GM03348 (cell line): ENCODE measurements at places on chromosomes 4 and X.

DNA sequence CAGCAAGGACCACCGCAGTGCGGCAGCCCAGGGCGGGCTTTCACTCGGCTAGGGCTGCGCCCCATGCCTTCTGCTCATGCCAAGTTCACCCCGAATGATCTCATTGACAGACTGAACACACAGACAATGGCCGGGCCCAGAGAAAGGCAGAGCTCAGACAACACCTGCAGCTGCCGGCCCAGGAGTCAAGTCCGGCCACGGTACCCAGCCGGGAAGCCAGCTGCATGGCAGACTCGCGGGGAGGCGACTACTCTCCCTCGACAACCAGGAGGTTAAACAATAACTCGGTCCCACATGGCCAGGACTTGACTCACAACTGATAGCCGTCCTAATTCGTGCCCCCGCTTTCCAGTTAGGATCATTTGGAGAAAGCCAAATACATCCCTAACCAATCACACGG lies 50.4 kb downstream of the ABLIM2 start:
- DNase-seq = no peak

DNA sequence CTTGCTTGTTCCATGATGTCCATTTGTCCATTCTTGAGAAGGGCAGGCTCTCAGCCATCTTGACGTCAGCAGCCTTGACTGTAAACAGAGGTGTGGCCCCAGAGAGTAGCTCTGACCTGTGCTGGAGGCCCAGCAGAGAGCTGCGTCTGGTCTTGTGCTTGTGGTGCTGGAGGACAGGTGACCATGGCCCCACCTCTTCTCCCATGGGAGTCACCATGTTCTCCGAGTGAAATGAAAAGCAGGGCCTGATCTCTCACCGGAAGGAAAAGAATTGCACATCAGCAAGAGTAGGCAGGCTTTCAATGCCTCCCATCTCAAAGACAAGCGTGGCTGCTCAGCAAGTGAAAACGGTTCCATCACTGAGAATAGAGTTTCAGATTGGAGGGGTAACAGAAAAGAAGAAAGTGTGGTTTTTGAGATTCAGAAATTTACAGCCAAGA lies 11.5 kb downstream of the PARM1 start:
- DNase-seq = no peak

DNA sequence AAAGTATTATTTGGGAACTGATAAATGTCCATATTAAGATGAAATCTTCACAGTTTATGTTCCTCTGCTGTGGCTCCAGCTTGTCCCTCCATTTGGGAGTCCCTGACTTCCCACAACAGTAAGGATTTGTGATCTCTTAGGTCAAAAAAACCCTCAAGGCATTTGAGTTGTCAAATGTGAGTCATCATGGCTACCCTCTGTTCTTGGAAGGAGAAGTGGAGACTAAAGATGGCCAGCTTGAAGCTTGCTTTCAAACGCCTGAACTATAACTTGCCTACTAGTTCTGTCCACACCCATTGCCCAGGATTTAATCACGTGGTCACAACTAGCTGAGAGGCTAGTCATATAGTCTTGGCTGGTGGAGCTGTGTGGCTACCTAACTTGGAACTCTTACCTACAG lies 107.8 kb downstream of the CCNG2 start:
- no peak for DNase-seq

DNA sequence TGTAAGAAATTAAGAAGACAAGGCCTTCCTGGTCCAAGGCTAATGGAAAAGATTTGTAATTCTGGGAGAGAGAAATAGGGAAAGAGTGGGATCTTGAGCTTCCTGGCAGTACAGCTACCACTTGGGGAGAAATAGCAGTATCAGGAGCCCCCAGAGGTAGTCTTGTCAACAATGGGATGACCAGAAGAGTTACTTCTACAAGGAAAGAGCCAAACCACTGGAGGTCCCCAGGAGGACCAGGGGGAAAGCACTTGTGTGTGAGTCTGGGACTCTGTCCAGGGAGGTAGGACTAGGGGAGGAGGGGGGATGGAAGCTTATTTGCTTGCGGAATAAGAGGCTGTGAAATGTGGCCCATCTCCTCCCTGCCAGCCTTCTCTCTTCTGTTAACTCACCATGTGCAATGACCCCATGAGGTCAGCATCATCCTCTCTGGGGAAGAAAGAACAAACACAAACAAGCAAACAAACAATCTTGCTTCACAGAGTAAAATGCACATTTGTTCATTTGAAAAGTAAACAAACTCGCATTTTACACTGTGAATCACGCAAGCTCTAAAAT lies 160.1 kb downstream of the STK32B start:
- no peak for DNase-seq

- peak; percentile 27 for DNase-seq
These were observed 6.6 kb upstream of the GRPEL1 start for GRCh38 chr4:7074426-7074825.

GRCh38 chrX:107721318-107721717 lies 54.3 kb downstream of the TSC22D3 start:
- DNase-seq = no peak

DNA sequence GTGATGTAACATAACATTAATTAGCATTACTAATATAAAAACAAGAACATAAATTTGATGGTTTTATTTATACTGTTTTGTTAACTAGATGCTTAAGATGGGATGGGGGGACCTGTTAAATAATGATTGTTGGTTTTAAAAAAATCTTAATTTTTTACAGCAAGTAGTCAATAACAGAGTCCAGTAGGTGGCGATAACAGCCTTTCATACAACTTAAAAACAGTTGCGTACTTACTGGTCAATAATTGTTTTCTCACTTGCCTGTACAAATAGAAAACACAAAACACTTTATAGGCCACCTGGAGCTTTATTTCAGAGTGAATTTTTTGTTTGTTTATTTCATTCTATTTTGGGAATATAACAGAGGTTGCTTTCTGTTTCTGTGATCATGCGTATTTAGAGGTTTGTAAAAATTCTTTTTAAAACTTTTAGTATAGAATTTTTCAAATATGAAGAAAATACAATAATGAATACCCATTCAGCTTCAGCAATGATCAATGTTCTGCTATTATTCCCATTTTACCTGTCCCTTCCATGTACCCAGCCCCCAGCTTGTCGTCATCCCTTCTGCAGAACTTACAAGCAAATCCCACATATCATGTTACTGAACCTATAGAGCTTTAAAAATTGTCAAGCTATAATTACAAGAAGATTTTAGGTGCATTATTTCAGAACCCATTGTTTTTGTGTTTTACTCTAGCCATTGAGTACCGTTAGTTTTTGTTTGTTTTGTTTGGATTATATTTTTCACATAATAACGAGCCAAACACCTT lies 97.1 kb downstream of the MRPL1 start:
- peak; percentile 57 for DNase-seq

DNA sequence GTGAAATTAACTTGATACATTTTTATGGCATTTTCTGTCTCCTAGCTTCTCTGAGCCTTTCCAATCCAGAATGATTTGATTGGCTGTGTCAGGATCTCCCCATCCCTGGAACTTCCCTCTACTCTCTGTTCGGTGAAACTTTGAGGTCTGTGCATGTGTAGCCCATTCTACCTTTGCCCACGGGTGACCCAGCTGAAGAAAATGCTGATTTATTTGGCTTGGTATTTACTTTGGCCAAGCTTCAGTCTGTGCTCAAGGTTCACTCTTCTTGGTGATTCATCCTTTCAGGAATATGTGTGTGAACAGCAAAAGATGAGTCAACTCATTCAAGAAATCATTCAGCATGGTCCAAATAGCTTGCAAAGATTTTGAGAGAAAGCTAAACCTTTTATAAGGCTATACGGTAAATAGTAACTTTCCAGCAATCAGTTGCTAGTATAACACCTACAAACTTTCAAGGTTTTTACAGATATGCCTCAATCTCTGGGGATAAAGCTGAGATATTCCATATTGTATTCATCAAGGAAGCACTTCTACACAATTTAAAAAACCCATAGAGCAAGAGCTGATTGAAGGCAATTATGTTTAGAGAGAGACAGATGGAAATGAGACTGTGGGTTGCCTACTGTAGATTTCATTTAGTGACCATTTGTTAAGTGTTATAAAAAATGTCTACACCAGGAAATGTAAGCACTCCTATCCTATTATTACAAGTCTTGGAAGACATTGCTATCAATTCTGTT lies 233.9 kb upstream of the CXXC4 start:
- no peak for DNase-seq

GRCh38 chr4:187615972-187616371 lies 379.6 kb upstream of the ZFP42 start:
- DNase-seq = no peak

DNA sequence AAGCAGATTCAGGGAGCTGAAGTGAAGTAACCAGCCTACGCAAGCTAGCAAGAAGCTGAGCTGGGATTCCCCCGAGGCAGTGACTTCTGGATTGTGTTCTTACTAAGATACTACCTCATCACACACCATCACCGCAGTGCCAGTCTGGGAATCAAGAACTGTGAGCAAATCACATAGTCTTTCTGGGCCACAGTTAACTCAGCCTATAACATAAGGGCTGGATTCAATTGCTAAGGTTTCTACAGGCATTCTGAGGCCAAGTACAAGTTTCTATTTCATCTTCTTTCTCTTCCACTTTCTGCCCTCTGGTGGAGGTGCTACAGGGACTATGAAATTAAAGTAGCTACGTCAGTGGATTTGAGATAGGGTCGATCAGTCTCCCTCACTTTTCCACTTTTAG lies 1.4 kb upstream of the CORIN start:
- DNase-seq = peak; percentile 13

GRCh38 chr4:138734746-138735145 lies 280.8 kb upstream of the NOCT start:
- peak; percentile 29 for DNase-seq

DNA sequence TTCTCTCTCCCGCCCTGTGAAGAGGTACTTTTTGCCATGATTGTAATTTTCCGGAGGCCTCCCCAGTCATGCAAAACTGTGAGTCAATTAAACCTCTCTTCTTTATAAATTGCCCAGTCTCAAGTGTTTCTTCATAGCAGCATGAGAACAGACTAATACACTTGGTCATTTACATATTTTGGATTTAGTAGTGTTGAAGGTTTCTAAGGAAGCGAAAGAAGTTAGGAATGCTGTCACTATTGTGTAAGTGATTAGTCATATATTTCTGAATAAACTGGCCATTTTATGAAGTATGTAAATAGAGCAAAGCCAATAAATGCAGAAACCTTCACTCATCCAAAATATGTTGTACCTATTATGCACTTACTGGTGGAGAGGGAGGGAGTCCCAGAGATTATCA lies 34.4 kb upstream of the GK2 start:
- DNase-seq = no peak

DNA sequence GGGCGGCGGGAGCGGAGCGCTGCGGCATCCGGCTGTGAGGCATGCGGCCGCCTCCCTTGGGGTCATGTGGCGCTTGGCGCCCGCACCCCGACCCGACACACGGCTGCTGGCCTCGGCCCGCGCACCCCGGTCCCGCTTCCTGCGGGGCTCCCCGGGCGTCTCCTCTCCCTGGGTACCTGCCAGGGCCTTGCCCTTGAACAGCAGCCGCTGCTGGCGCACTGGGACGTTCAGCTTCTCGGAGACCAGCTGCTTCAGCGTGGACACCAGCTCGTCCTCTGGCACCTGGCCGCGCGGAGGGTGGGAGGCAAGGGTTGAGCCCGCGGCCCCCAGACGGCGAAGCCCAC lies 391 bp downstream of the UBL4A start:
- peak; percentile 29 for DNase-seq

DNA sequence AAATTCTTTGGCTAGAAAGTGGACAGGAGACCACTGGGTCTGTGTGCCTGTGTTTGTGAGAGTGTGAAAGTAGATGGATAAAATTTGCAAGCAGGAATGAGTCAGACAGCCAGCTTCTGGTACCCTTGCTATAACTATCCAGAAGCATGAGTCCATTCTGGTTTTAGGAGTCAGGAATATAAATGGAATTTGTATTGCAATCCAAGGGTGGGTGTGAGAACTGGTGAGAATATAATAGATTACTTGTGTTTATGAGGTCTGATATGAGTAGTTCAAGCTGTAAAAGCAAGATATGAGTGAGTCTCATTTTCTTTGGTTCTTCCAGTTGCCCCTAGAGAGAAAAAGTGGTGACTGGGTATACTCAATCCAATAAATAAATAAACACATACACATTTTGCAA lies 212.7 kb upstream of the TAPT1 start:
- peak; percentile 40 for DNase-seq

DNA sequence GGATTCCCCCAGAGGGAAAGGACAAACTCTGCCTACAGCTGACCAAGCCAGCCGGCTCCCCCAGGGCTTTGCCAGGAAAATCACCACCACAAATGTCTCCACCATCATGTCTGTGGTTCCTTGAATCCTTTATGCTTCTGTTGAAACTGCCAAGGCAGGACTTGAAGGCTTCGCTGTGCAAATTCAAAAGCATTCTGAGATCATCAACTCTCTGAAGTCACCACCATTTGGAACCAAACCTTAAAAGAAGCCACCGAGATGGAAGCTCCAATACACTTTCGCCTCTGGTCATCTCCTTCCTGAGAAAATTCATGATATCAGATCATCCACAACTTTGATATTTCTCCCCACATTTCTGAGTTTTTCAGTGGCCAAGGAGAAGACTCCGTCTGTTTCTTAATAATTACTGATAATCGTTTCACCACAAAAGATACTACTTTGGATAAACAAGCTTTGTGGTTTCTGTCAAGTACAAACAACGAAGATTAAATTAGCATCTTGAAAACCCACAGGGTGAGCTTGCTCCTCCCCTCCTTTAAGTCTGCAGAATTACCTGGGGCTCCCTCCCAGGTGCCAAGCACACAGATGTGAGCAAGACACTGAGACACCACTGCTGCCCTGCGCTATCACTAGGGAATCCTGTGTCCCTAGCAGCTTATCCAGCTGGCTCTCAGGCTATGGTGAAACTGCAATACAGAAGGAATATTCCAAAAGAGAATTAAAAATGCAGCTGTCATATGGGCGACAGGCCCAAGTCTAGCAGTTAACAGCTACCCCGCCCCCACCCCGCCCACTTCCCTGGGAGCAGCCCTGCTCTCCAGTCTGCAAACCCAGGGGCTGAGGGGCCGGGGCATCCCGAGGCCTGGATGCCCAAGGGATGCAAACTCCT lies 125.0 kb upstream of the TBL1X start:
- peak; percentile 14 for DNase-seq

GRCh38 chr4:77917075-77917474 lies 54.4 kb downstream of the MRPL1 start:
- no peak for DNase-seq

GRCh38 chrX:149467461-149467860 lies 37.6 kb downstream of the IDS start:
- DNase-seq = no peak

DNA sequence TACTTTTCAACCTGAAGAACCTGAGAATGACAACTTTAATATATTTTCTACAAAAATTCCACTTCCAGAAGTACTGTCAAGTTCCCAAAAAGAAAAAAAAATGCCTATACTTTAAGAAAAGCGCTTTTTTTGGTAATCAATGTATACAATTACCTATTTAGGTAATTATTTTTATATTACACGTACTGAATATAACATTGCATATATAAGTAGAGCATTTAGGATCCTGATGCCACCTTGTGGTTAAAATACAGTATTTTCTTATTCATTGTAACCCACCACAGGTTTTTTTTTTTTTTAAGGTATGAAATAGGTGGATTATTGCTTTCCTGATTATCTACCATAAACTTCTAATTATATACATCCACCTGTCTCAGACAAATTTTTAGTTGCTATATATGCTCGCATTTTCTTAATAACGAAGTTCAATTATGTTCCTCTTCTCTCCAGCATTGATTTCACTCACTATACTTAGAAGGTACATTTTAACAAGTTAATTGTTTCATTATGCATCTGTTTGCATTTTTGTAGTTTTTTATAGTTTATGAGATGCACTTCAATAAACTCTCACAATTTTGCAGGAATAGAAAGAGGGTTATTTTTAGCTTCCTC lies 5.2 kb downstream of the MAP9 start:
- DNase-seq = peak; percentile 12
